ENCODE measurements at places on chromosomes 12 and 14. TPM values are rescaled to one million over a fixed set of nuclear protein-coding genes. Genes with fewer than 3 reads are reported as not detected.

PLBD1 gene
- 15.2 TPM for total RNA-seq

DNA sequence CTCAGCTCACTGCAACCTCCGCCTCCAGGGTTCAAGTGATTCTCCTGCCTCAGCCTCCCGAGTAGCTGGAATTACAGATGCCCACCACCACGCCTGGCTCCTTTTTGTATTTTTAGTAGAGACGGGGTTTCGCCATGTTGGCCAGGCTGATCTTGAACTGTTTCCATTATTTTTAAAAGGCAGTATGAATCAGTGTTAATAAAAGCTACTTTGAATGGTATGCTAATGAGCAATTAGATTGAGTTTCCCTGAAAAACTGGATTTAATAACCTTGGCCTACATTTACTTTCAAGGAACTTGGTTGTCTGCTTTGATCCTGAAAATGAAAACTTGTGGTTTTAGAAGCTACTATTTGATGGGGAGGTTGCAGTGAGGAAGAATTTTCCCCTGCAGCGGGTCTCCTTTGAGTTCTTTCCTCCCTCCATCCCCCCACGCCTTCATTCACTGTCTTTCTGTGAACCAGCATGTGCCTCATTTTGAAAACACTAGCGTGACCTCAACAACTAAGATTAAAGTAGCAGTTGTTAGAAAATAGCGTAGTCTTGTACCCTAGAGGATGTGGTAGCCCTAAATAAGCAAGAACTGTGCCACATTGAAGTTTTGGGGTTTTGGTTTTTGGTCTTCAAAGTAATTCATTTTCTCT, 17.8 kb upstream of the RPS6KA5 start:
- no peak overlapping the region for H3K4me3 ChIP-seq
- no peak for DNase-seq
- no peak overlapping the region for H3K27ac ChIP-seq
- no peaks in the 10 kb centered on the region for H3K36me3 ChIP-seq

DNA sequence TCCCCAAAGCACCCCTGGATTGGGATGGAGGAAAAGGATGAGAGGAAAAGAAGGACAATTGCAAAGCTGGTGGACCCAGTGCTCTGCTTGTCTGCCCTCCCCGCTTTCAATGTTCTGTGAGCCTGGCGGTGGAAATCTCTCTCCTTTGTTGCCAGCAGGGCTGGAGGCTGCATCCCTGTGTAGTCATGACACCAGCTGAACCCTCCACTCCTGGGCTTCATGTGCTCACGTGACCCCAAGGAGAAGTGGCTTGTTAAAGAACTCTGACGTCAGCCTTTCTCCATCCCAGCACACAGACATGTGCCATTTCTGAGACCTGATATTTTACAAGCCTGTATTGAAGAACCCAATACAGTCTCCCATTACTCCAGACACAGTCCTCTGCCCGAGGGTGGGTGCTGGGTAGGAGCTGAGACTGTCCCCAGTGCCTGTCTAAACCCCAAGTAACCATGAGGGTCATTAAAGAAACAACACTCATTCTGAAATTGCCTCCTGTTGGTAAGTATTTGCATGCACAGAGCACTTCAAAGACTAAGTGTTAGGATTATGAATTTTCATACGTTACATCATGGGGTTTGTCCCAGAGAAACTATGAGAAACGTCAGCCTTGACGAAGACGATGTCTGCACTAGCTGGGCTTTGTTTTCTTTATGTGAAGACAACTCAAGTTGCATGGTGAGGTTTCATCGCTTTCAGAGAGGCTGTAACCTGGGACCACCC, 21.7 kb downstream of the GALNT16 start:
- no peak overlapping the region for H3K4me3 ChIP-seq
- H3K27me3 ChIP-seq, result no peaks in the 10 kb centered on the region
- H3K27ac ChIP-seq, result no peak overlapping the region
- H3K4me1 ChIP-seq, result no peaks in the 10 kb centered on the region

- no peaks in the 10 kb centered on the region for H3K4me1 ChIP-seq
- H3K36me3 ChIP-seq, result no peaks in the 10 kb centered on the region
- H3K27ac ChIP-seq, result no peak overlapping the region
- no peaks in the 10 kb centered on the region for H3K27me3 ChIP-seq
These were observed 7.9 kb upstream of the C1RL start for GRCh38 chr12:7116916-7117315.

GRCh38 chr12:4011597-4011996, 138.4 kb upstream of the PARP11 start:
- no peaks in the 10 kb centered on the region for H3K4me1 ChIP-seq
- H3K4me3 ChIP-seq, result no peak overlapping the region
- DNase-seq, result no peak
- no peak overlapping the region for H3K27ac ChIP-seq

- H3K27me3 ChIP-seq, result no peaks in the 10 kb centered on the region
- DNase-seq, result no peak
- no peak overlapping the region for H3K27ac ChIP-seq
- no peaks in the 10 kb centered on the region for H3K36me3 ChIP-seq
- H3K4me1 ChIP-seq, result peaks cover 3% of the 10 kb centered on the region
- H3K4me3 ChIP-seq, result no peak overlapping the region
These were observed 597 bp downstream of the SOAT2 start for GRCh38 chr12:53103860-53104305.

- H3K27me3 ChIP-seq, result peaks cover 2% of the 10 kb centered on the region
- H3K4me1 ChIP-seq, result no peaks in the 10 kb centered on the region
- peaks cover 3% of the 10 kb centered on the region for H3K36me3 ChIP-seq
- DNase-seq, result peak; percentile 68
These were observed 1.9 kb downstream of the BCL7A start for GRCh38 chr12:122023339-122024131.

- H3K36me3 ChIP-seq, result no peaks in the 10 kb centered on the region
- peak; percentile 54 for DNase-seq
- no peak overlapping the region for H3K27ac ChIP-seq
- H3K4me3 ChIP-seq, result no peak overlapping the region
These were observed 16.2 kb downstream of the CCDC62 start for GRCh38 chr12:122790393-122791075.
